IPS DF 6.9 (cell line): ENCODE measurements at places on chromosomes 16 and 17.

GRCh38 chr16:16833165-16833564, 454.2 kb downstream of the NPIPA7 start:
- no peak for DNase-seq

- no peak for DNase-seq
Observed at GRCh38 chr17:57102122-57102521, 17.1 kb downstream of the AKAP1 start.

DNA sequence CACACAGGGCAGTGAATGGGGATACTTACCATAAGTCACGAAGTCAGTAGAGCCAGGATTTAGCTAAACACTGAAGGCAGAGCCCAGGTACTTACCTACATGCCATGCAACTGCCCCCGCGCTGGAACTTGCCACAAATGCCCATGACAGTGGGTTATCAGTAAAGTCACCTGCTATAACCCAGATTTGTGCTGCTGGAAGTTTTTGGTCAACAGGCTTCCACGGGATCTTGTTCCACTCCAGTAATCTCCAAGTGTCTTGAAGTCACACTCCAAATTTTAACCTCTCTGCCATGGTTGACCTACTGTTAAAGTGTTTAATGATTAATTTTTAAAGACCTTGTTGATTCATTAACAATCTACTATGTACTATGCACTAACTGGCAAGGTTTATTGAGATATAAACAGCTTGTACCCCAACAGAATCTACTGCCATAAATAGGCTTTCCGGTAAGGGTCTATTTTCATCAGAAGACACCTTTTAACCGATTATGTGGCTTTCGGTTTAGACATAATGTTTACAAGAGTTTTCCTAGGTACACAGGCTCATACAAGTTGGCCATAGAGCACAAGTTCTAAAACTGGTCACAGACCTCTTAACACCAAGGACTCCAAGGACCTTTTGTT, 6.3 kb upstream of the SLC5A11 start:
- no peak for DNase-seq

DNA sequence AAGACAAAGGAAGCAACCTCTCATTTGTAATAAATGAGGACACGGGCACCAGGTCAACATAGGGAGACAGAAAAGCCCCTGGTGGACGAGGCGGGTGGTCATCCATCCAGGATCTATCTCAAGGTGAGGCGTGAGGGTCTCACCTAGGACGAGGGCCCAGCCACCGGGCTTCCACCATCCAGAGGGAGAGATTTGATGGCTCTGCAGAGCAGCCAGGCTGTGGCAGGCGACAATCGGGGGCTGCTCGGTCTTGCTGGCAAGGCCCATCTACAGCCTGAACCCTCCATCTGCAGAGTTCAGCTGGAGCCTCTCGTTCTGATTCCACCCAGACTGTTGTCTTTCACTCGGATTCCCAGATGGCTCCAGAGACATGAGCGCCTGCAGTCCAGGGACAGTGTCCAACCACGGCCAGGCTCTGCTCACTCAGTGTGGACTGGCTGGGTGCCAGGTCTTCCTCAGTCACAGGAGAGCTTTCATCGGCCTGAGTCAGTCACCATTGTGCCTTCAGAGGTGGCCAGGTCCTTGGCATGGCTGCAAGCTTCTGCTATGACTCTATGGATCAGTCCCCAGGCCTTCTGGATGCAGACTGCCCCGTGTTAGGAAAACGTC, 5.9 kb downstream of the LITAFD start:
- no peak for DNase-seq

DNA sequence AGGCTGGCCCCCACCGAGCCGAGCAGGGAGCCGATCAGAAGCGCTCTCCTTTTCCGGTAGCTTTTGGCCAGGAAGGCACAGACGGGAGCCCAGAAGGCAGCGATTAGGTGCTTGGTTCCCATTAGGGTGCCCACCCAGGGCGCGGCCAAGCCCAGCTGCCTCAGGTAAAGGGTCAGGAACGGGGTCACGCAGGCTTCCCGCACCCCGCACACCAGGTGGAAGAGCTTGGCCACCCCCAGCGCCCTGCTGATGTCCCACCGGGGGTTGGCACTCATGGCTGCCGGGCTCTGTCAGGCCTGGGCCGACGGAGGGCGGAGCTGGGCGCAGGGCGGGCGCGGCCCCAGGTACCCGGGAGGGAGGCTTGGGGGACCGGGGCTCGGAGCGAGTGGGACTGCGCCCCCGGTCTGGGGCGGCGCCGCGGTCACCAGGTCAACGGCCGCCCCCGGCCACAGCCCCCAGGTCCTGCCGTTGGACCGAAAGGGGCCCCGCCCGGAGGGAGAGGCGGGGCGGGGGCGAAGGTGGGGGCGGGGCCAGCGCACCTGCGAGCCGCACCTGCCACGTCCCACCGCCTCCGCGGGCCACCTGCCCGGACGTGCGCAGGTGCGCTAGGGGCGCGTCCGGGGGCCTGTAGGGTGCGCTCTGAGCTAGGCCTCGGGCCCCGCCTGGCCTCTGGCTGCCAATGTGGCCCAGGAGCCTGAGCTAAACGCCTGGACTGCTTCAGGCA, at the start of gene MFSD6L:
MFSD6L (minus strand) TSS at position 520 of the 724 bp plus-strand sequence; CDS start at position 275, 245 bp downstream.
- no peak for DNase-seq

- no peak for DNase-seq
Observed at GRCh38 chr16:86676254-86676670, 97.9 kb downstream of the FOXL1 start.

DNA sequence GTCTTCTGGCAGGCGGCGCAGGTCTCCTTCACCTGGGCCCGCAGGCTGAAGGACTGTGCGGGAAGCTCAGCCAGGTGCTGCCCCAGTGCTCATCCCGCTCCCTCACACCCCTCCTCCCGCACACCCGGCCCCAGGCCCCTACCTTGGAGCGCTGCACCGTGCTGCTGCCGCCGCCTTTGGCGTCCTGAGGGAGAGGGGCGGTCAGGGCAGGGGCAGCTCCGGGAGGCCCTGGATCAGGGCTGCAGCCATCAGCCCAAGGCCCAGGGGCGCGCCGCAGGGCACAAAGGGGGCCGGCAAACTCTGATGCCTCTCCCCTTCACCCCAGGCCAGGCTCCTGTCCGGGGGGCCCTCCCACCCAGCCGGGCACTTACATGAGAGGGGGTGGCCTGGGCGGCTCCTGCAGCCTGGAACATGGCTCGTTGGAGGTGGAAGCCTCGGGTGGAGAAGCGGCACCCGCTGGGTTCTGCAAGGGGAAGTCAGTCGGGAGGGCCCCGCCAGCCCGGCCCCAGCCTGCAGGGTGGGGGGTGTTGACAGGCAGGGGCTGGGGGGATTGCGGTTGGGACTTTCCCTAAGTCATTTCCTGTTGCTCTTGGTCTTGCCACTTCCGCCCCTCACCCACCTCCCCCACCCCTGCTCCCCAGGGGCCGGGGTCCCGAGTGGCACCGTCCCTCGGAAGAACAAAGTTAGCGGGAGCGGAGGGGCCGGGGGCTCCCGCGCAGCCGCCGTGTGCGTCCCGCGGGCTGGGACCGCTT, 863 bp downstream of the LIMD2 start:
- no peak for DNase-seq

DNA sequence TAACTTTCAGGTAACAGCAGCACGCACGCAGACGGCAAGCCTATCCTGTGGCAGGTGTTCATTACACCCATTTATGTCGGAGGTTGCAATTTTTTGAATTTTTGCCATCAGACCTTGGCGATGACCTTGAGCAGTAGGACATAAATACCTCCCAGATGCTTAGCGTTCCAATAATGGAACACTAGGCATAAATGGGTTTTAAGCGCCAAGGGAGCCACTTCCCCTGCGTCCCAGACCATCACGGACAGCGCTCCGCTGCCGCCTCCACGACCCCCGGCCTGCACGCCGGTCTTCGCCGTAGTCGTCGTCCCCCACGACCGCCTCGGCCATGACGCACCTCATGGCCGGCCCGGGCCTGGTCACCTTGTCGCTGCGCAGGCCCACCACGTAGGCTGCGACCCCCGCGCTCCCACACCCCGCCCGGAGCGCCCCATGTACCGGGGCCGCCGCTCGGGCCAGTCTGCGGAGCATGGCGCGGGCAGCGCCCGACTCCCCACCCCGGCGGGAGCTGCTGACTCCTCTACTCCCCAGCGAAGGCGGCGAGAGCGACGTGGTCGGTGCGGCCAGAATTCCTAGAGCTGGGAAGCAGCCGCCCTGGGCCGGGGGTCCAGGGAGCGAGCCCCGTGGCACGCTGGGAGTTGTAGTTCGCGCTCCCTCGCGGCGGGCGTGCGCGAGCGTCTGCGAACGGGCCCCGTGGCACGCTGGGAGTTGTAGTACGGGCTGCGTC, 22.7 kb downstream of the TMEM235 start:
- peak; percentile 76 for DNase-seq

- no peak for DNase-seq
Observed at GRCh38 chr16:81276323-81276722, 37.8 kb downstream of the BCO1 start.

DNA sequence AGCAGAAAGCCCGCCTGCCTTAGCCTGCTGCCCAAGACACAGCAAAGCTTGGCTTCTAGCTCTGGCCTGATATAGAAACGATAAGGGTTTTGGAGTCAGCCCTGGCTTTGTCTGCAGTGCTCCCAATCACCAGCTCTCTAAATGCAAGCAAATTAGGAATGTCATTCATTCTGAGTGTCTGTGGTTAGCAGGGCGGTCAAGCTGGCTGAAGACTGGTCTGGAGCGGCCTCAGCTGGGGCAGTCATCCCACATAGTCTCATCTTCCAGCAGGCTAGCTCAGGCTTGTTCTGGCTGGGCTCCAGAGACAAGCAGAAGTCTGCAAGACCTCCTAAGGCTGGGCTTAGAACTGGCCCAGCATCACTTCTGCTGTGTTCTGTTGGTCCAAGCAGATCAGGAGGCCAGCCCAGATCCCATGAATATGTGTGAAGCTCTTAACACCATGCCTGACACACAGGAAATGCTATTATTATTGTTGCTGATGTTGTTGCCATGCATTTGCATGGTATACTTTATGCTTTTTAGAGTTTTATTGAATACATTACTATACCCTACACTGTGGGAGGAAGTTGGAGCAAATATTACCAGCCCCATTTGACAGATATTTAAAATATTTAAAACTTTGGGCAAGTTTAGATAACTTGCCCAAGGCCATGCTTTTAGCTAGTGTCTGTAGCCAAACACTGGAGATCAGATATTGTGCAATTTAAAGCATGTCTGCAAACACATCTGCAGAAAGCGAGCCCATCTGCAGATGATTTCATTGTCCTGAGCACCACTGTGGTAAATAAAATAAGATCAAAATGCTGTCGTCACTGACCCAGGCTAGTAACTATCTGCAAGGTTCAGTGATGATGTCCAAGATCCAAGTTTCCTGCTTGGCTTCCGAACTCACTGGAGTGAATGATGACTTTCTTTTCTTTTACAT, 24.8 kb downstream of the TMC7 start:
- DNase-seq, result no peak

GRCh38 chr16:2726923-2727322, 6.9 kb upstream of the PRSS27 start:
- DNase-seq, result no peak

- DNase-seq, result no peak
Observed at GRCh38 chr17:66272811-66273585, 29.4 kb upstream of the PRKCA start.

DNA sequence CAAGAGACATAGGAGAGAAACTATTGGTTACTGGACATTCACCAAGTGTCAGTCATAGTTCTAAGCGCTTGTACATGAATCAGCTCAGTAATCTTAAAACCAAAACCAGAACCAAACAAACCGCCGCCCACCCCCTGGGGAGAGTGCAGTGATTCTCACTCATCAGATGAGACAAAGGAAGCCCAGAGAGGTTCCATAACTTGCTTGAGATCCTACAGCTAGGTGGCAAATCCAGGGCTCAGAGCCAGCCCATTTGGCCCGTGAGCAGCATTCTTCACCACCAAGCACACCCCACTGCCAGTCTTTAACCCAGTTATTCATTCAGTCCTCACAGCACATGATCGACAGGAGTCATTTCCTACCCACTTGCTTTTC, 37.2 kb upstream of the RGS9 start:
- DNase-seq, result no peak

DNA sequence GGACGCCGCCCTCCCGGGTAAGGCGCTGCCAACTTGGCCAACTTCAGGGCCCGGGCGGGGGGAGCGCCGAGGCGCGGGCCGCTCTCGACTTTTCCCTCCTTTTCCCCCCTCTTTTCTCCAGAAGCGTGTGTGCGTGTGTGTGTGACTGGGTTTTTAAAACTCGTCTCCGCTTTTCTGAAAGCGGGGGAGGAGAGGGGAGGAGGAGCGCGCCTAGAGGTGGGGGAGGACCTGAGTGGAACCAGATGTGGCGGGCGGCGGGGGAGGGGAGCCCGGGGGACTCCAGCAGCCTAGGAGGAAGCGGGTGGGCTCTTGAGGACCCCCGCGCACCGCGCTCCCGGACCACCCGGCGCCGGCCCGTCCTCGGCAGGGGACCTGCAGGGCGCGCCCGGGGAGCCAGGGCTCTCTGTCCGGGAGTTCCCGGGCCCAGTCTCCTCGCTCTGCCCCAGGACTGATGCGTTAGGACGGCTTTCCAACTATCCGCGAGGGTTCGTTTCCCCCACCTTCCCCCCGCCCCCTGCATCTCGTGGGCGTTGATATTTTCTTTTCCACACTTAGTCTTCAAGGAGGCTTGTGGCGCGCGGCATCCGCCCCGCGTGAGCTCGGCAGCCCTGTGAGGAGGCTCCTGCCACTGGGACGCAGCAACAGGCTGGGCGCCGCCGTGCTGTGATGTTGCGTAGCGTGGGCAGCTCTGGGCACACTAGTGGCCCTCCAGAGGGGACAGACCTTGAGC, 599 bp downstream of the MRC2 start:
- DNase-seq, result no peak

DNA sequence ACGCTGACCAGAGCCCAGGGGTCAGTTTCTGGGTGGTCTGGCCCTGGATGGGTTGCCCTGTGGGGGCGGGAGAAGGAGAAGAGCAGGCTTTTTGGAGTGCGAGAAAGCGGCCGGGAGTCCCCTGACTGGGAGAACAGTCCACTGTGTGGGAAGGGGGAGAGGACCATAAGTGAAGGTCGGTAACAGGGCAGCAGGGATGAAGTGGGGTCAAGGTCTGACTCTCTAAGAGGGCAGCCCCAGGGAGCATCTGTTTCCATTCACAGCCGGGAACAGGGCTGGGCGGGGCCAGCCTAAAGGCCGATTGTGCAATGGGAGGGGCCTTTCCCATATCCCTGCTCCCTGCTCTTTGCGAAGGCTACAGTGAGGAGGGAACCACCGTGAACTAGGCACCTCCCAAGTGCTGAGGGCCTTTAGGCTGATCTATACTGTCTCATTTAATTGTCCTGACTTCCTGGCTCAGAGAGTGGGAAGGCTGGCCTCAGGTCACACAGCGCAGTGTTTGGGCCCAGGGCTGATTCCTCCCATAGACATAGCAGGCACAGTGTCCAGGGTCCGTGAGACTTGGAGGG, 10.4 kb upstream of the WFDC1 start:
- no peak for DNase-seq

DNA sequence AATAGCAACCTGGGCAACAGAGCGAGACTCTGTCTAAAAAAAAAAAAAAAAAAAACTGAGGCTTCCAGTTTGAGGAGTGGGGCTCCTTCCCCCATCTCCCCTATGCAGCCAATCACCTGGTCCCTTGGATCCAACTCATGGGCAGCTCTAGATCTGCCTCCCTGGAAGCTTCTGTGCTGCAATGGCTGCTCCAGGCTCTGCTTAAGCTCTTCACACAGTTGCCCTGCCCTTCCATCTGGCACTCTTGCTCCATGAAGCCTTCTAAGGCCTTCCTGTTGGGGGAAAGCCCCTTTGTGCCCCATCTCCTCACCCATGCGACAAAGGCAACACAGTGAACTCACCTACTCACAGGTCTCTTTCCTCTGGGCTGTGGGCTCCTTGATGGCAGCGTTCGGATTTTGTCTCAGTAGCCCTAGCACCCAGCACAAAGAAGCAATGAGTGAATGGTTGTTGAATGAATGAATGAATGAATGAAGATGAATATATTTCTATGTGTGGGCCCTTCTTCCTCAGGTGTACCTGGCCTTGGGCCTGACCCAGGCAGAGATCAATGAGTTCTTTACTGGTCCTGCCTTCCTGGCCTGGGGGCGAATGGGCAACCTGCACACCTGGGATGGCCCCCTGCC, 1.9 kb downstream of the NAGLU start:
- no peak for DNase-seq
